ENCODE measurements at places on chromosomes 2 and 18.

DNA sequence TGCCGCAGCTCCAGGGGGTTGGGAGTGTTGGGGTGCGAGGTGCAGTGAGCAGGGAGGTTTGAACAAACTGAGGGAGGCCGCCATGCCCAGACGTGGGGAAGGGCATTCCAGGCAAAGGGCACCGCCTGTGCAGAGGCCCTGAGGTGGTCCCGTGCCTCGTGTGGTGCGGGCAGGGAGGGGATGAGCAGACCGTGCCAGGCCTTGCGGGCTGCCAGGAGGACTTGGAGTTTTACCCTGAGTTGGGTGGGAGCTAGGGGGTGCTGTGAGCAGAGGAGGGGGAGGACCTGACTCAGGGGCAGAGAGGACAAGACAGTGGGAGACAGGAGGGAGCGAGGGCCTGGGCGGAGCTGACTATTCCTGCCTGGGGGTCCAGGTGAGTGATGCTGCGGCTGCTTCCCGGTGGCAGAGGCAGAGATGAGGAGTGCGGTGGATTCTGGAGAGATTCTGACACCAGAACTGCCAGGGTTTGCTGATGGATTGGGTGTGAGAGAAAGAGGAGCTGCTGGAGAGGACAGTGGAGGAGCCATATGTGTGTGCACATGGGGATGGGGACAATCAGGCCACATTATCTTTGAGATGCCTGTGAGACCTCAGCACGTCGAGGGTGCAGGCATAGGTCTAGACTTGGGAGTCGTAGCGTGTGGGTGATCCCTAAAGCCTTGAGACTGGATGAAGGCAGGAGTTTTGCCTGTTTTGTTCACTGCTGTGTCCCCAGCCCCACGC lies 23.4 kb downstream of the ZAP70 start:
- no peak for DNase-seq

DNA sequence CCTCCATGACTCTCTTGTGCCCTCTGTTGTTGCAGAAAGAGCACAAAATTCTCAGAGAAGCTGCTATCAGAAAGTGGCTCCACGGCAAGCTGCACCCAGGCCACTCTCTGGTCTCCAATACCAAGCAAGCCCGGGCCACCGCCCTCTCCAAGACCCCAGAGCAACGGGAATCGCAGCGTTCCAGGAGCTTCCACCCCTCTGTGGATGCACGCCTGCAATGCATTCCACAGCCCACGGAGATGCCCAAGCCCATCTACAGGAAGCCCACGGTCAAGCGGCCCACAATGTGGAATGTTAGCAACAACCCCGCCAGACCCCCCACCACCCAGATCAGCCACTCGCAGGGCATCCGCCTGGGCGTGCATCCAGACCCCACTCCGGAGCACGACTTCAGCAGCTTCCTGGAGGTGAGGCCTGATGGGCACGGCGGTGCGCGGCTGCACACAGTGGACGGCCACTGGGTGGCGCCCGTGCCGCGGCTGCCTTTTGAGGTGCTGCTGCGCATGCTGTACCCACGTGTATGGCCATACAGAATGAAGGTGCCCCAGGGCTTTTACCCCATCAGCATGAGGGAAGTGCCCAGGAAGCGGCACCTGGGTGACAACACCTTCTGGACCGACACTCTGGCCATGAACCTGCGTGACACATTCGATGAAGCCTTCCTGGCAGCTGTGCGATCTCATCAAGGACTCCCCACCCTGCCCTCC lies 6.3 kb downstream of the ANKRD53 start:
- peak; percentile 71 for DNase-seq

DNA sequence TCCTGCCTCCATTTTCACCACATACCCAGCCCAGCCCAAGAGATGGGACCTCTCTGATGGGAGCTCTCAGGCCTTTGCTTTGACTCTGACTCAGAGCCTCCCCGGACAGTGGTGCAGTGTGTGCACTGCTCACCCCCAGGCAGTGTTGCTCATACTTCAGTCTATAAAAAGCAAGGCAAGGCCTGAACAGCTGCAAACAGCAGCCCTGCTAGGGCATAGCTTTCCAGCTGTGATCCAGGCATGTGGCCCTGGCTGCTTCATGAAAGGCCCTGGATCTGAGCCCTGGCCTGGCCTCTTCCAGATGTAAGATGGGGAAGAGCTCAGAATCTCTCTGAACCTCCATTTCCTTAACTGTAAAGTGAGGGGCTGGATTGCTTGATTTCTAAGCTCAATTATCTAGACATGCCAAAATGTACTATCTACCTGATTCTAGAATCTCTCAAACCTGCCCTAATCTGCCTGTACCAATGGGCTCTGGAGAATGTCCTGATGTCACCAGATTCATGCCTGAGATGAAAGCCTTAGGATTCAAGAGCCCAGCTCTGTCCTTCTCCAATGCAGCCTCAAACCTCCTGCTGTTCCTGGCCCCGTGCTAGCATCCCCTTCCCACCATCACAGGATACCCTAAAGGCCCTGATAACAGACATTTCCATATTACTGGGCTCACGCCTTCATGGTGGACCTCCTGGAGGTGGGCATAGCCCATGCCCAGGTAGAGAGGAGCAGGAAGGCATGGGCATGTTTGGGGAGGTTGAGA lies 206.9 kb downstream of the ARL4C start:
- DNase-seq = peak; percentile 43

DNA sequence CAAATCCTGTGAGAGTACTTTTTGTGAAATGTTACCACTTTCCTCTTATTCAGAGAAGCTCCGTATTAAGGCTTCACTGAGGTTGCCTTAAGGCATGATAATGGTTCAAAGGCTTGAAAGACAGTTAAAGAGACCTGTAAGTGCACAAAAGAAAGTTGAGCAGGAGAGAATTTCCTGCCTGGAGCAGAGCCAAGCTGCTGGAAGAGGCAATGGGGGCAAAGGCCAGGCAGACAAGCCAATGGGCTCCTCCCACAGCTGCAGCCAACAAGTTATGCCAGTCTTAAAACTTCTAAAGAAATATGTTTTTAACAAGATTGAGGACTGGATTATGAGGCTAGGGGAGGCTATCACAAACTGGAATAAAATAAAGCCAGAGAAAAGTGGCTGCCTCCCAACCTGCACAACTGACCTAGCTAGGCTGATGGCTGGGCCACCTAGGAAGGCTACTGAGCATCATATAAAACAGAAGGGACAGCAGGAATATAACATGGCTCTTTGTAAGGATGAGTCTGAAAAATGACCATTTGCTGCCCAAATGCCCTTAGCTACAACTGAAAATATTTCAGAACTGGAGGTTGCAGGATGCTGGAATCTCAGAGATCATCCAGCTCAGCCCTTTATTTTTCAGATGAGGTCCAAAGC lies 2.1 kb downstream of the IL1B start:
- no peak for DNase-seq

GRCh38 chr18:70273021-70273420 lies 15.8 kb upstream of the SOCS6 start:
- no peak for DNase-seq

DNA sequence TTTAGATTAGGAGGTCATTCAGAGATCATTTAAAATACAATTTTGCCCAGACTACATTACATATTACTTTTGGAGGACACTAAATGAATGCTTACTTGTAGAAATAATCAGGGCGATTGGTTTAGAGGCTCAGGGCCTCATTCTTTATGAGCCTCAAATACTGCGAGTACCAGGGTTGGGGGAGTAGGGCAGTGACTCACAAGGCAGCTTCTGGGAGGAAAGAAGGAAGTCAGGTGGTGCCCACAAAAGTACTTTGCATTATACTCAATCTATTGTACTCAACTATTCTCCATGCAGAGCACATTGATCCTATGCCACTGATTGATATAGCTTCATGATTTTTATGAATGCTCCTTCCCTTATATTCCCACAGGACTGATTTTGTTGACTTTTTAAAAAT lies 166.9 kb downstream of the SOCS6 start:
- DNase-seq = no peak

- DNase-seq = no peak
Observed at GRCh38 chr2:13240789-13241487, 524.2 kb downstream of the TRIB2 start.

- no peak for DNase-seq
Observed at GRCh38 chr18:35864916-35865315, 107.6 kb upstream of the RMP24 start.

DNA sequence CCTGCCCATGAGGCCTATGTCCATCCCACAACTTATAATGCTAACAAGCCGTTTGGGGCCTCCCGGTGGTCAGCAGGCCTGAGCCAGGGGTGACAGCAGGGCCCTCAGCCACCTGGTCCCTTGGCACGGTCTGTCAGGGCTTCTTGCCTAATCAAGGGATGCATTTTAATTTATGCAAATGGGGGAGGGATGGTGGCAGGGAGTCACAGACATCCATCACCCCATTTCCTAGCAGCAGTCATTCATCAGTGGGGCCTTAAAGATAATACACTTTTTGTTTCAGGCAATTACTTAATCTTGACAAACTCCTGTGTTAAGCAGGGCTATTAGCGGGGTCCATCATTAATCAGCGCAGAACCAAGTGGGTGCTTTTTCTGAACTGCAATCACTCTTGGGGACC lies 174.5 kb downstream of the GLI2 start:
- DNase-seq = no peak

DNA sequence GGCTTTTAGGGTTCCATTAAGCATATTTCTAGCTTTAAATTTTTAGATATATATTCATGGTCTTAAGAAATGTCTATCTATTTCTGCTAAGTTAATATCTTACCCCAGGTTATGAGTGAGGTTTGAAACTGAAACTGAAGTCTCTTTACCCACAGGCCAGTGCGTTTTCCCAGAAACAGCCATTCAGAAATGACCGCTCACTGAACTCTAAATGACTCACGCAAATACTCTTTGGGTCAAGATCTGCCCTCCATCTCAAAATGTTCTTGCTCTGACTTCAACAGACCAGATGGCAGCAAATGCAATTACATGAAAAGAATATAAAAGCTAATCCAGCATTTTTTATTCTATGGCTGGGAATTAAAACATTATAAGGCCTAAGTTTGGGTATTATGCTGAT lies 315.2 kb downstream of the TDRD15 start:
- no peak for DNase-seq
